IMR-90 (cell line): ENCODE measurements at places on chromosomes 3 and 15. TPM values are rescaled to one million over a fixed set of nuclear protein-coding genes. Genes with fewer than 3 reads are reported as not detected.

The ANKRD34C gene
- not detected in 2 replicates for total RNA-seq

The CAND2 gene
- 2.5 and 2.9 TPM in 2 replicates for total RNA-seq

The VPS13C gene
- 32.8 and 48.6 TPM in 2 replicates for total RNA-seq

The JMJD7 gene
- 3.6 and 5.0 TPM in 2 replicates for total RNA-seq

The MST1R gene
- total RNA-seq: under 0.01 TPM in 1 of 2 replicates, not detected in the other
